HT1080 (cell line): ENCODE measurements at places on chromosomes 3 and 15.
A peak's percentile ranks its signal among the peaks of the same experiment; 100 is the strongest.

DNA sequence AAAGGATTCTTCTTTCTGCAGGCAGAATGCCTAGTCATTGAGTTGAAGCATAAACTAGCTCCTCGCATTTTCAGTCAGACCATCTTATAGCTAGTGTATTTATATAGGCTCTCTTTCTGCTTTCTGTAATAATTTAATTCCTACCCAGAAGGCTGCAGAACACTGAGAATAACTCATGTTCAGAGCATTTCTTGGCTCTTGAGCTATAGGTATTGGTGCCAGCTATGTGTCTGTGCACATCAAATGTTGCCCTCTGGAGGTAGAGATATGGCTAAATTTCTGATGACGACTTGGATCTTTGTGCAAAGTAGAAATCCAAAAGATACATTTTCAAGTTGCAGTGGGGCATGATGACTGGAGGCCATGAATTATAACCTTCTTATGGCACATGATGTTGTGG lies 336.2 kb upstream of the TPM1 start:
- DNase-seq: no peak

DNA sequence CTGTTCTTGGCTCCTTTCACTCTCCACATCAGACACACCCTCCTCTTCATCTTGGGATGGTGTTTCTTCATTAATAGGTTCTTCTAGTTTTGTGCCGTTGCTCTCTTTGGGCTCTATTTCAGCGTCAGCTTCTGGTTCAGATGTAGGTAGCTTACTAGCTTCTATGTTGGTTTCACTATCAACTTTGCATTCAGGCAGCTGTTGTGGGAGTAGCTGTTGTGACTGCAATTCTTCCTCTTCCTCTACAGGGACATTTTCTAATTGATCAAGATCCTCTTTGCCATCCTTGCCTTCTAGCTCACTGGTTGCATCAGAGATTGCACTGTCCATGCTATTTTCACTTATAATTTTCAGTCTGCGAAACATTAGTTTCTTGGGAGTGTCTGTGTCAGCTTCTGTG lies 80.1 kb downstream of the SETD2 start:
- DNase-seq: no peak

GRCh38 chr3:116285781-116286421 lies 159.4 kb downstream of the LSAMP start:
- DNase-seq: no peak

GRCh38 chr3:120903221-120903620 lies 4.8 kb upstream of the STXBP5L start:
- DNase-seq: no peak

DNA sequence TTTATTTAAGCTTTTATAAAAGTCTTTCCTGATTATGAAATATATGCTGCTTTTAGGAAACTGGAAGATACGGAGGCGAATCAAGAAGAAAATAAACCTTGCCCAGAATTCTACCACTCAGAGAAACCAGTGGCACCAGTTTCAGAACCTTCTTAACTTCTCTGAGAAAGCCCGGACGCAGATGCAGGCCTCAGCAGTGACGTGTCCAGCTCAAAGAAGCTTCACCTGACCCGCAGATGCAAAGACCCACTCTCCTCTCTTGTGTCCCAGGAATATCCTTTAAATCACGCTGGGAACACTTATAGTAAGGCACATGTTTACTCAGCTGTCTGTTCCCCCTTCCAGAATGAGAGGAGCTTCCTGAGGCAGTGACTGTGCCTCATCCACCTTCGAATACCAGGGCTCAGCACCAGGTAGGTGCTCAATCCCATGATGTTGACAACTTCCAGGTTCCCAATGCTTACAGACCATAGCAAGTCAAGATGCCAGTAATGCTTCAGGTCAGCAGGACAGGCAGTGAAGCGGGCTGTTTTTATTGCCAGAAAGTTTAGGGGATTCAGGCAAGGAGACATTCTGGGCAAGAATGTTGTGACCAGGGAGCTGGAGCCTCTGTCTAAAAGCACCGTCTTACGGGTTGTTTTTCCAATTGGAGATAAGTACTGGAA lies 39.9 kb upstream of the LDHAL6B start:
- no peak for DNase-seq

- no peak for DNase-seq
Observed at GRCh38 chr3:22935040-22935439, 268.1 kb upstream of the UBE2E2 start.

- no peak for DNase-seq
Observed at GRCh38 chr3:10619989-10620832, 114.8 kb upstream of the ATP2B2 start.

GRCh38 chr15:45393851-45394250 lies 15.5 kb upstream of the GATM start:
- DNase-seq: peak; percentile 27

GRCh38 chr3:66019896-66020295 lies 18.8 kb downstream of the MAGI1 start:
- no peak for DNase-seq

GRCh38 chr3:46200790-46201189 lies 7.3 kb downstream of the CCR1 start:
- DNase-seq: no peak

- peak; percentile 92 for DNase-seq
Observed at GRCh38 chr3:18124501-18124900, 300.6 kb downstream of the SATB1 start.
